ENCODE measurements at places on chromosomes 1 and 21.

DNA sequence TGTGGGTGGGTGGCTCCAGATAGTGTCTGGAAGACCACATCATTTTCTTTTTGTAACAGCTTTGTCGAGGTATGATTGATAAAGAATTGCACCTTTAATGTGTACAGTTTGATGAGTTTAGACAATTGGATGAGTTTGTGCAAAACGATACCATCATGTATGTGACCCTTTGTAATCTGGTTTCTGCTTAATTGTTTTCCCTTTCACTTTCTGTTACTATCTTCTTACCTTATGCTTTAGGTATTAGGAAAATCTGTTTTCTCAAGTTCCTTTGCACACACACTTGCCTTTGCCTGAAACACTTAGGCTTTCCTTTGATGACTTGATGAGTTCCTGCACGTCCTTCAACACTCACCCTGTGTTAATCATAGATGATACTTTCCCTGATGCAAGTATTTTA lies 6.8 kb downstream of the OR10Z1 start:
- no peak for DNase-seq

- DNase-seq = no peak
These were observed 11.2 kb upstream of the C2CD2 start for GRCh38 chr21:41965045-41965444.

DNA sequence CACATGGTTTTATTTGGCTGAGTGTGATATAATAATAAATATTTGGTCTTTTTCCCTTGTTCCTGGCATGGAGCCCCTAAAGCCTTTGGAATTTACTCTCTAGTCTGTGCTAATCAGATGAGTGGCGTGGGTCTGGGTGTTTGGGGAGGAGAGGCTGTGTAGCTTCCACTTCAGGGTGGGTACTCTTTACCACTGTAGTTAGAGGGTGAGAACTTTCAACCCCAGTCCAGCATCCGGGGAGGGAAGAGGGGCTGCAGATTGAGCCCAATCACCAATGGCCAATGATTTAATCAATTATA lies 20.0 kb downstream of the USP25 start:
- no peak for DNase-seq

DNA sequence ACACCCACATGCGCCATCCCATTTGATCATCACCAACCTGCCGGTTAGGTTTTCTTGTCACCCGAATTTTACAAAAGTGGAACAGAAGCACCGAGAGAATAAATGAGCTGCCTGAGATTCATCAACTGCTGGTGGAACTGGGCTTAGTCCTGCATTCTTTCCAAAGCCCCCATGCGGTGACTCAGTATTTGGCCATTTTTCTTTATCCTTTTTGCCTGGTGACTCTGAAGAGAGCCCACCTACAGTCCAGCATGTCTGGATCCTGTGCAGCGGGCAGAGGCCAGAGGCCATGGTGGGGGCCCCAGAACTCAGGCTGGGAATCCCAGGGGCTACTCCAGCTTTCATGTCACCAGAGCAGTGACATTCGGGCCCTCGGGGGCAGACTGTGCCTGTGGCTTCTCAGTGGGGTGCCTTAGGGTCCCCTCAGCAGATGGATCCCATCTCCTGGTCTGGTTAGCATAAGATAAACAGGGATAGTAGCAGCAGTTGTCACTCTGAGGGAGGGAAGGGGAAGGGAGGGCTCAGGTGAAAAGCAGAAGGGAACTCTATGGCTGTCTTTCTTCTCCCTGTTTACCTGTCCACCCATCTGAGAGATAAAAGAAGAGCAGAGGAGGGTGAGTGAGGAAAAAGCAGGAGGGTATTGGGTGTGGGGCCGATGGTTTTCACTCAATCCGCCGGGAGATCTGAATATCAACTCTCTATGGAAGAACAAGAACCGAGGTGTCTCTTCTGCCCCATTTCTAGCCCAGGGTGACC lies 63.2 kb downstream of the KIF26B start:
- no peak for DNase-seq

GRCh38 chr1:30384286-30385245 lies 338.8 kb downstream of the MATN1 start:
- DNase-seq = no peak

GRCh38 chr1:230958370-230958769 lies 20.3 kb downstream of the TTC13 start:
- DNase-seq = no peak

GRCh38 chr1:209353053-209353452 lies 230.5 kb upstream of the CAMK1G start:
- no peak for DNase-seq

DNA sequence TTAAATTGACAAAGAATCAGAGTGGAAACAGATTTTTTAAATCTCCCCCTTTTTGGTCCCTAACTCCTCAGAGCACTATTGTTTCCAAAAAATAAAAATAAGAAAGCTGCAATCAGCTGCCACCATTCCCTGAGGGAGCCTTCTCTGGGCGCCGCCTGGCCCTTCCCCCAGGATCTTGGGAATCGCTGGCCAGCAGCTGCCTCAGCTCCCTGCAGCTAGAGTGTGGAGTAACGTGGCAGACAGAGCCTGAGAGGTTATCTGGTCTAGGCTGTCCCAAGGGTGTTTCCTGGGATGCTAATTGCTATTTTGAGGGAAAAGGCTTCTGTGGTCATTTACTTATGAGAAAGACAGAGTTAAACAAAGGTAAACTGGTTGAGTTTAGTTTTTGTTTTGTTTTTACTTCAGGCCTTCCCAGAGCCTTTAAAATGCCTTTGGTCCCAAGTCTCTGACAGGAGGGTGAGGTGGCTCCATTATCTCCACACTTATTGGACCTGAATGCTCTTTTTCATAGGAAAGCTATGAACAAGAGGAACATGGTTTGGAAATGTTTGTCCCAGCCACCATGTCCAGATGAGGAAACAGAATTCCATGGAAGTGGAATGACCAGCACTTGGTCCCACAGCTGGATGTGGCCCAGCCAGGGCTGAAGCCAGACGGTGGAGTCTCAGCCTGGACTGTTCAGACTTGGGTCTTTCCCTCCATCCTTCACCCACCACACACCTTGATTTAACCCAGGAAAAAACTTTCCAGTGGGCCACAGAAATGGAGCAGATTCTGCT lies 14.1 kb upstream of the KIAA1614 start:
- DNase-seq = no peak

Data from smooth muscle cell of the brain vasculature (primary cell).